ENCODE measurements at places on chromosomes 12 and 14.

DNA sequence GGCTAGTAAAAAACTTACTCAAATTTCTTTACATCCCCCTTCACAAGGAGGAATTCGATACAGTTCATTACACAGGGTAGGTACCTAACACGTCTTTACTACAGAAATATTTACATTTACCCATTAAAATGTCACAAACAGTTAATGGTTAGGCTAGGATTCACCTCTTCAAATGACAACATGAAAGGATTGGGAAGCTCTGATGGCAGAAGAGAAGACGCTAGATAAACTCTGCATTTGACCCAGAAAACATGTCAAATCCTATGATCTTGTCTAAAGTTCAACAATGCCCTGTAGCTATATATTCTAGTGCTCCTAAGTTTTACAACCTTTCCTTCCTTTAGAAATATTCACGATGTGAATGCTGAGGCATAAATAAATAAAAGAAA lies 64.8 kb downstream of the DENND5B start:
- no peak for DNase-seq

GRCh38 chr14:68112442-68112841 lies 292.9 kb downstream of the RAD51B start:
- DNase-seq = no peak

DNA sequence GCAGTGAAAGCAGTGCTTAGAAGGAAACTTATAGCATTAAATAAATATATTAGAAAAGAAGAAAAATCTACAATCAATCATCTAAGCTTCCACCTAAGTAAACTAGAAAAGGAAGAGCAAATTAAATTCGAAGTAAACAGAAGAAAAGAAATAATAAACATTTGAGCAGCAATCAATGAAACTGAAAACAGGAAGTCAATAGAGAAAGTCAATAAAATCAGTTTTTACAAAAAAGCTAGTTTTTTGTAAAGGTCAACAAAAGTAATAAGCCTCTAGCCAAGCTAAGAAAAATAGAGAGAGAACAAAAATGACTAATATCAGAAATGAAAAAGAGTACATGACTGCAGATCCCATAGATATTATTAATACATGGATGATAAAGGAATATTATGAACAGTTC lies 34.2 kb upstream of the KTN1 start:
- DNase-seq = no peak

DNA sequence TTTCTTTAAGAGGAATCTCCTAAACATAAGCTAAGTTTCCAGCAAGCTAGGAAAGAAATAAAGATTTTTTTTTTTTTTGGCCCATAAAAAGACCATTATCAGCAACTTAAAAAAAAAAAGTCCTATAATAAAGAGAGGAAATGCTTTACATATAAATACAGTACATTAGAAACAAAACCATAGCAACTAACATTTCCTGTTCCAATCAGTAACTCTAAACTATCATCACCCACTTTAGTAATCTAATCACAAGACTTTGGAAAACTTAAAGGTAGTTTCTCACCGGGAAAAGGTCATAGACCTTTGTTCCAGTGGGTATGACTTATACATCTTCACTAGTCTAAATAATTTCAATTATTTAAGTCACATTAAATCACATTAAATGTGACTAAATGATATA lies 11.1 kb downstream of the SPTSSA start:
- DNase-seq = no peak

DNA sequence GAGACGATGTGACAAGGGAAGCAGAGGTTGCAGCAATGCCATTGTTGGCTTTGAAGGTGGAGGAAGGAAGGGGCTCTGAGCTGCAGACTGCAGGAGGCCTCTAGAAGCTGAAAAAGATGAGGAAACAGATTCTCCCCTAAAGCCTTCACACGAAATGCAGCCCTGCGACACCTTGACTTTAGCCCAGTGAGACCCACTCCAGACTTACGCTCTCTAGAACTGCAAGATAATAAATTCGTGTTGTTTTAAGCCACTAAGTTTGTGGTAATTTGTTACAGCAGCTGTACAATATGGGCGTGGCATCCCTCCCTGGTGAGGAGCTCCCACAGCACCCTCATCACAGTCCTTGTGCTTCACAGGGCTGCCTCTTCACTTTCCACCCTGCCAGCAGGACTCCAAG lies 53.2 kb downstream of the GOLGA5 start:
- DNase-seq = peak; percentile 20

DNA sequence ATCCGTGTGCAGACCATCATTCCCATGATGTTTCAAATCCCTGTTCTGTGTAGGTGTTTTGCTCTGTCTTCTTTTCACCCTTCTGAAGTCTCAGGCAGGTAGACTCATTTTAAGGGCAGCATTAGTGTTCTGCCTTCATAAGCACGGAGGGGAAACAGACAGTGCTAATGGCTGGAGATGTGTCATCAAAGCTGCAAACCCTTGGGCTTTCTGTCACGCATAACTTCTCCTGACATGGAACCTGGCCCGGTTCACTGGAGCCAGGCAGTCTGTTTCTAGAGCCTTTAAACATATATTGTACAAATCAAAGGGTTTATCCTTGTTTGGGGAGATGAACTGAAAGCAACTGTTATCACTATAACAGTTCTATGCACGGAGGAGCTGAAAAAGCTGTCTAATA lies 141.4 kb downstream of the TMEM132D start:
- no peak for DNase-seq

- peak; percentile 36 for DNase-seq
Observed at GRCh38 chr12:105705765-105706164, 375.3 kb downstream of the C12orf75 start.

DNA sequence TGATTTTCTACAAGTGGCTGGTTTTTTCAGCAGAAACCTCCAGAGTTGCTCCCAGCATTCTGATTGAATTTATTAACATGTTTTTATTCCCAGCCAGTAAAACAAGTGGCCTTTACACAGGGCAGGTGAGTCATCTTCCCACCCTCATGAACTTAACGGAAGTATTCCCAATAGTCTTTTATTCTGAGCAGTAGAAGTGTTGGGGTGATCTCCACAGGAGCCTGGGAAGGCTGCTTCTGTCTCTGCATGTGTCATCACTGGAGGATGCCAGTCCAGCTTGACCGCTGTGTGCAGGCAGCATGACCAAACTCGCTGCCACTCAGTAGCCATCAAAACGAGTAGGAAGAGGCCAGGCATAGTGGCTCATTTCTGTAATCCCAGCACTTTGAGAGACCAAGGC lies 13.4 kb upstream of the DNAH10 start:
- no peak for DNase-seq

DNA sequence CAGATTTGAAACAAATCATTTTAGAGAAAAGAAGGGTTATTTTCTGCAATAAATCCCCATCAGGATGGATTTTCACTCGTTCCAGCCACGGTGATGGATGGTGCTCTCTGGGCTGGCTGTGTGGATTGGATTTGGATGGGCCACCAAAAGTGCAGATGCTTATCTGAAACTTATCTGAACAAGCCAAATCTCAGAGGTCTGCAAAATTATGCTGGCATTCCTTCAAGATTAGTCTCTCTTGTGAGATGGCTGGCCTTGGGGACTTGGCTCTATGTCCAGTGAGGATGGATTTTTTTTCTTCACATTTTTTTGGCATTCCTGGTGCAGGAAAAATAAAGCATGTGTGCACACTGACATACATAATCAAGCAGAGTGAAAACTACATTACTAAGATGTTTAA lies 341.9 kb downstream of the GXYLT1 start:
- no peak for DNase-seq

- no peak for DNase-seq
Observed at GRCh38 chr12:7032990-7033389, 14.7 kb upstream of the LPCAT3 start.

GRCh38 chr14:33114331-33114730 lies 175.7 kb downstream of the NPAS3 start:
- no peak for DNase-seq

DNA sequence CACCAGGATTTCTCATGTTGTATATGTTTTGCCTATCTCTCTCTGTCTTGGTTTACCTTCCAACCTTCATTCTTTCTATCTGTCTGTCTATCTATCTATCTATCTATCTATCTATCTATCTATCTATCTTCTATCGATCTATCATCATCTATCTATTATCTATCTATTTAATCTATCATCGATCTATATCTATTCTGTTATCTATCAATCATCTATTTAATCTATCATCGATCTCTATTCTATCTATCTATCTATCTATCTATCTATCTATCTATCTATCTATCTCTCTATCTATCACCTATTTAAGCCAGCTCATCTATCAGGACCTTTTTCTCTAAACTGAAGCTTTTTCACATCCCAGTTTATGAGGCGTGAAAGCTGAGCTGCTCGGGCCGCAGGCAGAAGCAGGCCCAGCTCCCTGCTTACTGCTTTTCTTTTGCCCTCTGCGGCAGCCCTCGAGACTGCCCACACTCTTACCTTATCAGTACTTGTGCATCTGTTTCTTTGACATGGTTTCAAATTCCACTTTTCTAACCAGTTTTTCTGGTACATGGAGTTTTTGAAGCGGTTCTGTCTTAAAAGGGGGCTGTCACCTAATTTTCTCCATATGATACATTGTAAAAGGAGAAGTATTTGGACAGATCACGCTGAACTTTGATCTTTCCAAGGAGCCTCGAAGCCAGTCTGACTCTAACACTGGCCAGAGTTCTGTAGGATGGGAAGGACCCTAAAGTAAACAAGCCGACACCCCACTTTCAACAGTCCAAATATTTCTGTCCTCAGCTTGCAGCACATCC lies 44.4 kb upstream of the GSG1 start:
- DNase-seq = no peak

- peak; percentile 48 for DNase-seq
Observed at GRCh38 chr14:71245659-71246361, 338.6 kb downstream of the PCNX1 start.

DNA sequence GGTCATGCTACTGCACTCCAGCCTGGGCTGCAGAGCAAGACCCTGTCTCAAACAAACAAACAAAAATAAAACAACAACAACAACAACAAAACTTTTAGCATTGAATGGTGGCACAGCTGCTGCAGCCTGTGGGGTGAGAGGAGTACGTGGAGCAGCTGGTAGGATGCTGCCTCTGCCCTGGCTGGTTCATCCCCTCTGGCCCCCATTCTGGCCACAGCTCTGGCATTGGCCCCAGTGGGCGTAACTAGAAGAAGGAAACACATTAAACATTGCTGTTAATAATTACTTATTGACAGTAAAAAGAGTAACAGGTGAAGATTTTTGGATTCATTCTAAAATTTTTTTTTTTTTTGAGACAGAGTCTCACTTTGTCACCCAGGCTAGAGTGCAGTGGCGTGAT lies 28.8 kb upstream of the C2CD5 start:
- no peak for DNase-seq

- no peak for DNase-seq
Observed at GRCh38 chr12:127590868-127591267, 676.1 kb upstream of the TMEM132C start.

DNA sequence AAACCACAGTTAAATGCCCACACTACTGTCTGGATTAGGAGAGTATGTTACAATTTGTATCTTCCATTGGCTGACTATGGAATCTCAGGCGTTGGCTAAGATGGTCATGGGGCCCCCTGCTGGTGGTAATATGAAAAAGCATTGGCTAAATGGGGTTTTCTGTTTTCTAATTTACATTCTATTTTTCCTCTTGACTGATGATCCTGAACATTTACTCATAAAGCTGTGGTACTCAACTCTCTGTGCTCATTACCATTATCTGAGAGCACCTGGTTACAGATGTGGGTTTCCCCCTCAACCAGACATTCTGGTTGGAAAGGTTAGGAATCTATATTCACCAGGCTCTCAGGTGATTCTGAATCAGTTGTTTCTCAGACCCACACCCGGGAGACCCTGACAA lies 64.8 kb downstream of the WSCD2 start:
- DNase-seq = peak; percentile 43

DNA sequence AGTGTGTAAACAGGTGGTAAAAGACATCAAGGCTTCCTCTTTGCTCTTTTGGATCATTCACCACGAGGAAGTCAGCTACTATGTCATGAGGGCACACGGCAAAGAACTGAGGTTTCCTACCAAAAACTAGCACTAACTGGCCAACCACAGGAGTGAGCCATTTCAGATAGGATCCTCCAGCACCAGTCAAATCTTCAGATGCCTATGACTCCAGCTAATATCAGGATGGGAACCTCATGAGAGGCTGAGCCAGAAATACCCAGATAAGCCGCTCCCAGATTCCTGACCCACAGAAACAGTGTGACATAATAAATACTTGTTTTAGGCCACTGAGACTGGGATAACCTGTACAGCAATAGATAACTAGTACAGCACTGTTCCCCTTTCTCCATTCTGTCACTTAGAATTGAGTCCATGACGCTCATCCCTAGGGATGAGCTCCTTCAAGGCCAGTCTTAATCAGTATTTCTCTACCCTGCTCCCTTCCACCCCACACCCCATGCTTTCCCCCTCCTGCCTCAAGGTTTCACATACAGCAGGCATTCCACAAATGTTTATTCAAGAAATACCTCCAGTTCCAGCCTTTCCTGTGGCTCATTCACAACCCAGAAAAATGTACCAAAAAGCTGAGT lies 68.4 kb downstream of the PPM1H start:
- no peak for DNase-seq

GRCh38 chr12:26255893-26256645 lies 60.7 kb downstream of the SSPN start:
- DNase-seq = no peak

DNA sequence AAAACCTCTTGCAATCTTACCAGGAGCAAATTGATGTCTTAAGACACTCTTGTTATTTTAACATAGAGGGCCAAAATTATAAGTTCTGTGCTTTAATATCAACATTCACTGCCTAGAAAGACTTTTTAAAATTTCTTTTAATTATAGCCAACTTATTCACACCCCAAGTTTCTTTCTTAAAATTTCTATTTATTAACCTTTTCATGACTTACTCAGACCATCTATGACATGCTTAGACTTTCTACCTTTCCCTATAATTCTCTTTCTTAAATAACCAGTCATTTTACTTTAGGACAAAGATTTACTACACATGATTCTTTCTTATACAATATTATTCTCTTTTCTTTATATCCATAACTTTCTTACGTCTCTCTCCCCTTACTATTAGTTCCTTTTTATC lies 220.4 kb downstream of the NUBPL start:
- DNase-seq = no peak

All from activated CD8-positive, alpha-beta T cell treated with anti-CD3 and anti-CD28 coated beads for 36 hours (primary cell).